Upper lobe of left lung (tissue), 6 donors: ENCODE measurements at places on chromosomes 1 and 21. TPM values are rescaled to one million over a fixed set of nuclear protein-coding genes. Genes with fewer than 3 reads are reported as not detected.

RHBG gene
- not detected for total RNA-seq

SYT6 gene
- total RNA-seq: not detected

ILDR2 gene
- under 0.01 TPM for total RNA-seq

OR11L1 gene
- total RNA-seq: not detected

GRCh38 chr21:41316200-41317062 is at the start of gene FAM3B:
FAM3B (plus strand) TSS chr21:41316801; CDS start chr21:41316880, 79 bp downstream.
- DNase-seq: peak; percentile 67

DNA sequence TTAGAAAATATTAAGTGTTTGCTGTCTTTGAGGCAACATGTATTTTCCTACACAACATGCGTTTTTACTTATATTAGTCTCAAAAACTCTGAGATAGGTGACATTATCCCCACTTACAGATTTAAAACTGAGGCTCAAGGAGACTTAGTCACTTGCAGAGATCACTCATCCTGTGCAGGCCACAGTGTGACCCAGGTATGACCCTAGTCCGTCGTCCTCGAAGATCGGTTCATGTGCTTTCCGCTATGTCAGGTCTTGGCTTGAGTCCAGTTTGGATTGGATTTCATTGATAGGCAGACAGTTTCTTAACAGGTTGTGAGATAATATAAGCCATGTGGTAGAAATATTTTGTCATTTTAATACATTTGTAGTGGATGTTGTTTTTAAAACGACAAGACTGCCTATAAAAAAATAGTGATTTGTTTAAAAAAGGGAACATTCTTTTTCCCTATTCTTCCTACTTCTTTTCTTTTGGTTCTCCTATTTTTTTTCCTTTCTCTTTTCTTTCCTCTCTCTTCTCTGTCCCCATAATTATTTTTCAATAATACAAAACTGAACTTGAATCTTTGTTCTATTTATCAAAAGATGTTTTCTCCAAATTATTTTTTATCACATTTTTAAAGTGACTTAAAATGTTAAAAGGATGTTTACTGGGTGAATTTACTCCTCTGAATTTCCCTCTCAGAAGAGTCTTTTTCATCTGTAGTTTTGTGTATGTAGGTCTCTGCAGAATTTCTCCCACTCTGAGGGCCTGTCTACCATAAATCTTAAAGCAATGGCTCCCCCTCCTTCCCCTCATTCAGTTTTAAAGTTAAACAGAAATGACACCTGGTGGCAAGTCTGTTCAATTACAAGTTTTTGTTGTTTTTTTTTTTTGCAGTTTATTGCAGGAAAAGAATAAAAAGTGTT is 81.8 kb downstream of the PHTF1 start:
- no peak for DNase-seq

DNA sequence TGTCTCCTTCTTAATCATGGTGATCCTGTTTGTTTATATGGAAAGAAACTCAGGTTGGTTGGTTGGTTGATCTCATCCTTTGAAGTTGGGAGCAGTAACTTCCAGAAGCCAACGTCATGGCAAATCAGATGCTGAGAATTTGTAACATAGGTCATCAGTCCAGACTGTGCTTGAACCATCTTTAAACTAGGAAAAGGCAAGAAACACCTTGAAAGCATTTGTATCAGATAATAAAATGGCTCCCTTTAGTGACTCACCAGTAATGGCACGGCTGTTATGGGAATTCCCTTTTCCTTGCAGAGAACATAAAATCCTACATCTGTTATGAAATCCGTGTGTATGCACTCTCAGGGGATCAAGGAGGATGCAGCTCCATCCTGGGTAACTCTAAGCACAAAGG is 58.1 kb downstream of the SERBP1 start:
- DNase-seq: no peak
